Chondrocyte (in vitro differentiated cells): ENCODE measurements at places on chromosomes 3 and 15. TPM values are rescaled to one million over a fixed set of nuclear protein-coding genes. Genes with fewer than 3 reads are reported as not detected.
A peak's percentile ranks its signal among the peaks of the same experiment; 100 is the strongest.

SCG5 gene
- total RNA-seq = 1.3 to 2.6 TPM (median 2.5 TPM) in 3 replicates

CYP1A1 gene
- total RNA-seq = 0.22 to 0.67 TPM (median 0.27 TPM) in 3 replicates

XCR1 gene
- not detected in 3 replicates for total RNA-seq

DNA sequence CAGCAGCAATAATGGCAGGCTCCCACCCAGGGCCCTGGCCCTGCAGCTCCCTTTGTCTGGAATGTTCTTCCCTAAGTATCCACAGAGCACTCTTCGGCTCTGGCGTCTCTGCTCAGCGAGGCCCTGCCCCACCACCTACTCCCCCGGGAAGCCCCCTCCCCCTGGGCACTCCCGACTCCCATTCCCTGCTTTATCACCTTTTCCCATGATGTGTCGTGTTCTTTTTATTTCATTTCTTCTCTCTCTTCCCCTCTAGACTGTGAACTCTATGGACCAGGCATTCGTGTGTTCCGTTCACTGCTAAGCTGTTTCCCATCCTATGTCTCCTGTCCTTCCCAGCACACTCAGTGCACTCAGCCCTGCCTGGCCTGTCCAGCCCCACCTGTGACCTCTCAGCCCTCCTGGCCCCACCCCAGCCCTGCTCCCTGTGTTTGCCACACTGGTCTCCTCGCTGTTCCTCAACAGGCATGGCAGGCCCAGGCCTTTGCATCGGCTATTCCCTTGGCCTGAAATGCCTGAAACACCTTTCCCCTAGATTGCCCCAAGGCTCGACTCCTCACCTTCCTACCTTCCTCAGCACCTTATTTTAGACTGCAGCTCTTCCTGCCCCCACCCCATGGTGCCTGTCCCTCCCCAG lies 107.4 kb downstream of the TPRA1 start:
- H3K4me1 ChIP-seq = no peaks in the 10 kb centered on the region
- peak; percentile 48 for DNase-seq
- H3K27ac ChIP-seq = no peak overlapping the region

DNA sequence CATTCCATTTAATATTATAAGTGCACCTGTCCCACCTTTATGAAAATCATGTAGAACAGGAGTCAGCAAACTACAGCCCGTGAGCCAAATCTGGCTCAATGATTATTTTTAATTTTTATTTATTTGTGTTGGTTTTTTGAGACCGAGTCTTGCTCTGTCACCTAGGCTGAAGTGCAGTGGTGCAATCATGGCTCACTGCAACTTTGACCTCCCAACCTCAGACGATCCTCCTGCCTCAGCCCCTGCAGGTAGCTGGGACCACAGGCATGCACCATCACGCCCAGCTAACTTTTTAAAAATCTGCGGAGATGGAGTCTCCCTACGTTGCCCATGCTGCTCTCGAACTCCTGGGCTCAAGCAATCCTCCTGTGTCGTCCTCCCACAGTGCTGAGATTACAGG lies 42.0 kb downstream of the MYO1E start:
- H3K36me3 ChIP-seq = no peaks in the 10 kb centered on the region
- H3K4me3 ChIP-seq = no peak overlapping the region
- H3K4me1 ChIP-seq = peaks cover 58% of the 10 kb centered on the region
- DNase-seq = no peak
- no peaks in the 10 kb centered on the region for H3K27me3 ChIP-seq
- peak overlapping the region; percentile 87 for H3K27ac ChIP-seq

DNA sequence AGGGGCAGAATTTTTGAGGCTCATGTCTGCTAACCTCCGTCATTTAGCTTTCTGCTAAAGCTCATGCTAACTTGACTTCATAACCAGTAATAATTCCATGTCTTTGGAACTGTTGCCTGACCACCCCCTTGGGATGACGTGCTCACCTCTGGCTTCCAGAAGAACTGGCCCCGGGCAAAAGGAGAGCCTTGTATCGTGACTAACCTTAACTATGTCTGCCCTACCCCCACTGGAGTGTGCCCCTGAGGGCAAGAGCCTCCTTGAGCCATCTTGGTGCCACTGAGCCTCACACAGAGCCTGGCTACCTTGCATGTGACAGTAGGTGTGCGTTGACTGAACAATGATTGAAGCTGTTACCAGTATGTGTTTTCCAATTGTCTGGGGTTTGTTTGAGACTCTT lies 4.7 kb downstream of the LRRK1 start:
- H3K27me3 ChIP-seq = no peaks in the 10 kb centered on the region
- peaks cover 3% of the 10 kb centered on the region for H3K4me1 ChIP-seq
- no peak for DNase-seq
- no peak overlapping the region for H3K4me3 ChIP-seq
- H3K36me3 ChIP-seq = peaks cover 2% of the 10 kb centered on the region

- peaks cover 8% of the 10 kb centered on the region for H3K4me1 ChIP-seq
- no peaks in the 10 kb centered on the region for H3K36me3 ChIP-seq
- H3K27ac ChIP-seq = no peak overlapping the region
- no peak for DNase-seq
- no peak overlapping the region for H3K4me3 ChIP-seq
- no peaks in the 10 kb centered on the region for H3K27me3 ChIP-seq
These were observed 522.5 kb upstream of the MCTP2 start for GRCh38 chr15:93708724-93709445.
